ENCODE measurements at places on chromosomes 11 and 22.
A peak's percentile ranks its signal among the peaks of the same experiment; 100 is the strongest.

DNA sequence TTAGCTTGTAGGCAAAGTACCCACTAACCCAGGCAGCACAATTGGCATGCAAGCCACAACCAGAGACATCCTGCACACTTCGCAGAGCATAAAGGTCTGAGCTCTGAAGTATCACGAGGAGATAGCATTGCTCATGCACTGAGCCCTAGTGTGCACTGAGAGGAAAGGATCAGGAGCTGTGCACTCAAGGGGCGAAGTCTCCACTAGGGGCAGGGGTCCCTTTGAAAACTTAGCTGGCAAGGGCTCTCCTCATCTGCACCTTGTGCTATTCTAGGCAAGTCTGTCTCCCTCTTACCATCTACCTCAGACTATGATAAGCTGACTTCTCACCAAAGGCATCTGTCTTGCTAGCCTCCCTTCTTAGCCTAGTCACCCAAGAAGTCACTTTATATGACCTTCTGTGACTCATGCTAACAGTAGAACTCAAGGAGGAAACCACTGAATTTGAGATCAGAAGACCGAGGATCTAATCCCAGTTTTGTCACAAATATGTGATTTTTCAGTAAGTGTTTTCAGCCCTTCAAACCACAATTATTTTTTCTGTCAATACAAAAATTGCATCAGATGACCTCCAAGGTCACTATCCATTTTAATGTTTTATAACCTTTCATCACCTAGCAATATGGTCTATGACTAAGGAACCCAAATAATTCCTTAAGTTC lies 1078.0 kb downstream of the NTM start:
- H3K4me3 ChIP-seq = no peak overlapping the region
- DNase-seq = no peak
- H3K4me1 ChIP-seq = no peaks in the 10 kb centered on the region
- no peaks in the 10 kb centered on the region for H3K27me3 ChIP-seq

DNA sequence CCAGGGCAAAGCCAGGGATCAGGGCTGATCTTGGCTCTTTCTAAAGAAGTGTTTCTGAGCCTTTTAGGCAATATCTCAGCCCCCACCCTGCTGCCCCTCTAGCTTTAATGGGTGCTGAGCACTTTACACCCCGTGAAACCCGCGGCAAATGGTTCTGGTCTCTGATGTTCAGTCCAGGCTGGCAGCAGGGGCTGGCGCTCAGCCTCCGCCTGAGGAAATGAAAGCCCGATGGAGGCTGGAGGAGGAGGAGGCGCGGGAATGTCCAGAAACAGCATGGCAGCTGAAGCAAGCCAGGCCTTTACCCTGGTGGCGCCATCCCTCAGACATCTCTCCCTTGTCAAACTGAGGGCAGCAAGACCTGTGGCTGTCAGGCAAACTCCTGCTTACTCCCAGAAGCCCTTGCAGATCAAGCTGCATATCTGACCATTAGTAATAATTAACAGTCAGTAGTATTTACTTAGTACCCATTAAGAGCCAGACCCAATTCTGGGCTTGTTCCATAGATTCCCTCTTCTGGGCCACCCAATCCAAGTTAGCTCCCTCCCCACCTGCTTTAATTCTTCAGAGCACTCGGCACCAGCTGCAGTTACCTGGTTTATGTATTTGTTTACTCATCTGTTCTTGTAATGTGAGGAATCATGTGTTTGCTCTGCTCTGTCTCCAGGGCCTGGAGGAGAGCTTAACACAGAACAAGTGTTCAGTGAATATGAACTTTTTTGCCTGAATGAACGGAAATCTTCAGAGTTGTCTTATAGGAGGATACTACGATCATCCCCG lies 15.0 kb upstream of the ALX4 start:
- no peak overlapping the region for H3K4me3 ChIP-seq
- no peak for DNase-seq
- no peak overlapping the region for H3K27ac ChIP-seq
- H3K4me1 ChIP-seq = no peaks in the 10 kb centered on the region
- H3K27me3 ChIP-seq = no peaks in the 10 kb centered on the region

DNA sequence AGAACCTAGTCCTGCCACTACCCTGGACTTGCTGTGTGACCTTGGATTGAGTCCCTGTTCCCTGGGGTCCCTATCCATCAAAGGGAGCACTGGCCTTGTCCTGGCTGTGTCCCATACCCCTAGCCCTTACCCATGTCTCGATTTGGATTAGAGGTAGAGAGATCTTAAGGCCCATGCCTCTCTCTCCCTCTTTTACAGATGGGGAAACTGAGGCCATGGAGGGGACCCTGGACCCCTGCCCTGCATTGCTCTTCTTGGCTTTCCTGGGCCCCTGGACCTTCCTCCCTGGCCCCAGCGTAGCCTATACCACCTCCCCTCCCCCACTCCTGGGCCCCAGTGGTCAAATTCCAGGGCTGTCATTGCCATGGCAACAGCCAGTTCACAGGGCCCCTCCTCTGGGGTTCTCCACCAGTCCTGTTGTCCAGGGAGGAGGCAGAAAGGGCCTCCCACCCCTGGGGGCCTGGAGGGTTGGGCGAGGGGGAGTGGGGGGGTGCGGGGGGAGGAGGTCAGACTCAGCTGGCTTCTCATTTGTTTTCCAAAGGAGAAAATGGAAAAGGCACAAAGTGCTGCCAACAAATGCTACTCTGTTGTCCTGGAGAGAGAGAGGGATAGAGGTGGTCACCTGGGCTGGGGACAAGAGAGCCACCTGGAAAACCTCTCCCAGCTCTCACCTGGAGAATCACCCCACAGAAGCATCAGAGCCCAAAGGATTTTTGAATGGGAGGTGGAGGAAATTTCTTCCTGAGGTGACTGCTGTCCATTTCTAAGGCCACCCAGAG lies 23.3 kb downstream of the ARHGEF17 start:
- H3K27me3 ChIP-seq = no peaks in the 10 kb centered on the region
- DNase-seq = peak; percentile 89
- peaks cover 8% of the 10 kb centered on the region for H3K4me1 ChIP-seq
- H3K4me3 ChIP-seq = no peak overlapping the region
- H3K27ac ChIP-seq = peak overlapping the region; percentile 92

DNA sequence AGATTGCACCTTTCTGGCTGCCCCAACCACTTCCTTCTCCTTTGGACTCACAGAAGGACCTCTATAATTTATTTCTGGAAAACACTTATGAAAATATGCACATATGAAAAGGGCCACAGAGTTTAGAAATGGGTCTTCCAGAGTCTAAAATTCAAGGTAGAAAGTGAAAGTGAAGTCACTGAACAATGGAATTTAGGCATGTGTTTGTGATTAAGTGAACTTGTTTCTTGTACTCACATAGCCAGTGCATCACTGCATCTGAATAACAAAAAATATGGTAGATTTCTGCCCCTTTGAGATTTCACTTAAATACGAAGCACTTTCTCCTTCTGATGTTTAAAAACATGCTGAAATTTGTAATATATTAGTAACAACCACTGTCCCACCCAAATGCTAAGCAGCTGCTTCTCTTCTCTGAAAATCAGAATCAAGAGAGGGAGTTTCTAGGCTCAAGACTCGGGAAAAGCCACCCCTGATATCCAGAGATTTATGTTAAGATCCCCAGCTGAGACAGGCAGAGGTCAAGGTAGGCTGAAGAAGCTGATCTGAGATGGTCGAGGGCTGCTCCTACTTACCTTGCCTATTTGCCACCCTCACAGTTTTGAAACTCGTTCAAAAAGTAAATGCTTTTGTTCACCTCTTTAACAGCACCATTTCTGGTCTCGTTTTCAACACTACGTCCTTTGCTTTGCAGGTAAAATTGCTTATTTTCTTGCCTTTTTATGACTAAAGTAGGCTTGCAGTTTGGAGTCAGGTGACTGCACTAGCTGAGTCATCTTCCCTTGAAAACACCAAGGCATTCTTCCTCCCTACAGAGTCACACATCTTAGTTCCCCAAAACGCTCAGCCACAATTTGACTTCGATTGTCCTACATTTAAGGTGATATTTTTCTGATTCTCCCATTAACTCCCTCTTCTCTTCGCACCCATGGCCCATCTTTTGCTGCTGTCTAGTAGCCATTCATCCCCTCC lies at the start of gene XKR3:
XKR3 (minus strand) TSS at position 696 of the 972 bp plus-strand sequence. CDS start 17,338 bp downstream, outside the sequence.
- no peaks in the 10 kb centered on the region for H3K27me3 ChIP-seq
- no peak within 1 kb of the TSS for H3K27ac ChIP-seq
- H3K4me3 ChIP-seq = no peak within 1 kb of the TSS
- no peaks in the 10 kb centered on the region for H3K4me1 ChIP-seq
- no peak for DNase-seq

- no peak overlapping the region for H3K27ac ChIP-seq
- DNase-seq = no peak
- no peaks in the 10 kb centered on the region for H3K4me1 ChIP-seq
- no peak overlapping the region for H3K4me3 ChIP-seq
- H3K27me3 ChIP-seq = no peaks in the 10 kb centered on the region
Observed at GRCh38 chr11:92890846-92891245, 78.6 kb upstream of the MTNR1B start.

GRCh38 chr11:92302770-92303169 lies 78.2 kb downstream of the FAT3 start:
- H3K27ac ChIP-seq = no peak overlapping the region
- H3K36me3 ChIP-seq = no peaks in the 10 kb centered on the region
- H3K4me1 ChIP-seq = no peaks in the 10 kb centered on the region
- no peak overlapping the region for H3K4me3 ChIP-seq
- DNase-seq = no peak

DNA sequence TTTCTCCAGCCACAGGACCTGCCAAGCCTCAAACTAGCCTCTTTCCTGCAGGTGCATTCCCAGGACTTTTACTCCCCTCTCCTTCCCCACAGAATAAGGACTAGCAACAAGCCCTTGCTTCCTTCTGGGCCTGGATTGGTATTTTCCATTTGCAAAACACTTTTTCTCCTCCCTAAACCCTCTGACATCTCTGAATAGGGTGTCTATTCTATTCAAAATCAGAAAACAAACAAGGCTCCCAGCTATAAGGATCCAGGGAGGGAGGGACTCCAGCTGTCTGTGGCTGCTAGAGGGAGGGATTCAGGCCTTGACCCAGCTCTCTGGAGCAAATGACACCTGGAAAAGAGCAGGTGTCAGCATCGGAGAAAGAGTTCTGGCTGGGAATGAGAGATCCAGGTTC lies 168.5 kb upstream of the BDNF start:
- no peaks in the 10 kb centered on the region for H3K4me1 ChIP-seq
- H3K27me3 ChIP-seq = peaks cover 2% of the 10 kb centered on the region
- DNase-seq = no peak
- no peak overlapping the region for H3K27ac ChIP-seq
- H3K4me3 ChIP-seq = no peak overlapping the region

DNA sequence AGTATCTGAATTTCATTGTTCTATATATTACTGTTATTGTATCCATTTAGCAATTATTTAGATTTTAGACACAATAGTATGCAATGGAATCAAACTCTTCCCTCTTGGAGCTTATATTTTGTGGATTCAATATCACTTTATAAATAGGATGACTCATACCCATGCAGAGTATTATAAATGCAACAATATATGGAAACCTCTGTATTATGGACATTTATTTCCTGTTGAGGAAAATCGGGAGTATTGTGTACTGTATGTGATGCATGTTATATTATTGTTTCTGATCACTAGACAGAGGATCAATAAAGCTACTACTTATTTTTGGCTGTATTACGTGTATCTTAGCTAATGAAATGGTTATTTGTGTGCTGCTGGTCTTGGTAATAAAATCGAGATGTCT lies 770 bp downstream of the METTL15 start:
- no peak overlapping the region for H3K27ac ChIP-seq
- peak; percentile 11 for DNase-seq
- no peak overlapping the region for H3K4me3 ChIP-seq
- H3K36me3 ChIP-seq = no peaks in the 10 kb centered on the region
- no peaks in the 10 kb centered on the region for H3K27me3 ChIP-seq
- H3K4me1 ChIP-seq = no peaks in the 10 kb centered on the region
